IMR-90 (cell line): ENCODE measurements at places on chromosomes 7 and 10. TPM values are rescaled to one million over a fixed set of nuclear protein-coding genes. Genes with fewer than 3 reads are reported as not detected.
A peak's percentile ranks its signal among the peaks of the same experiment; 100 is the strongest.

Gene TAS2R3
- 0.28 and 0.72 TPM in 2 replicates for total RNA-seq

- H3K4me3 ChIP-seq, result no peak overlapping the region
- DNase-seq, result no peak
- peaks cover 7% of the 10 kb centered on the region for H3K27me3 ChIP-seq
- H3K27ac ChIP-seq, result no peak overlapping the region
- H3K4me1 ChIP-seq, result no peaks in the 10 kb centered on the region
- no peaks in the 10 kb centered on the region for H3K36me3 ChIP-seq
Observed at GRCh38 chr10:100104300-100104699, 22.6 kb upstream of the CPN1 start.

DNA sequence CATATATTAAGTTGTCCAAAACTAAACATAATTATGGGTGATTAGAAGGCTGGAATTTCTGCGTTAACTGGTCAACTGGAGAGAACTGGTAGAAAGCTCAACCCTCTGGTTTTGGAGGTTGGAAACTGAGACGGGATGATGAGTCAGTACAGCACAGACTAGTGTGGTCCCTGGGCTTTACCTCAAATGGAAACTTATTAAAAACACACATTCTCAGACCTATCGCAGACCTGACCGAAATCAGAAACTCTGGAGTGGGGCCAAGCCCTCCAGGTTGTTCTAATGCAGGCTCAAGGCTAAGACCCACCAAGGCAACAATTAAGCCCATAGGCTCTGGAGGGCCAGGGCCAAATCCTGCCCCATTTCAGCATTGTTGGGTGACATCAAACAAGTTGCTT, 136.9 kb downstream of the KCNMA1 start:
- DNase-seq, result peak; percentile 26
- peaks cover 36% of the 10 kb centered on the region for H3K4me1 ChIP-seq
- H3K27me3 ChIP-seq, result no peaks in the 10 kb centered on the region
- no peak overlapping the region for H3K4me3 ChIP-seq

DNA sequence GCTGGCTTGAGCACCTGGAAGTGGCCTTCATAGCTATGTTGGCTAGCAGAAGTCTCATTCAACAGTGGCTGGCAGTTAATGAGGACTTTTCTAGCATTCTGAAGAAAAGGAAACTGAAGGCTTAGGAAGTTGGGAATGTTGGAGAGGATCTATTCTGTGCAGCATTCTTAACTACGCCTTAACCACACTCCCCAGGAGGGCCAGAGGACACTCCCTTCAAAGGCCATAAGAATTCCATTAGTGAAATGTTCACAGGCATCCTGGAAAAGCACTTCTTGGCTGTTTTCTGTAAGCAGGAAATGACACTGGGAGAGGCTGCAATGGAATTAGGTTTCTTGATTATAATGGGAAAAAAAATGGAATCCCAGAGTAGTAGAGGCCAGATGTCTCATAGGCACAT, 188.9 kb downstream of the ARHGAP12 start:
- peaks cover 2% of the 10 kb centered on the region; the same call in 1 of the 2 replicates for H3K4me1 ChIP-seq
- H3K4me3 ChIP-seq, result no peak overlapping the region
- no peaks in the 10 kb centered on the region for H3K27me3 ChIP-seq
- no peaks in the 10 kb centered on the region for H3K36me3 ChIP-seq
- peak; percentile 52 for DNase-seq
- H3K27ac ChIP-seq, result no peak overlapping the region

GRCh38 chr7:110010359-110010758, 1080.6 kb upstream of the LRRN3 start:
- no peaks in the 10 kb centered on the region for H3K4me1 ChIP-seq
- H3K4me3 ChIP-seq, result no peak overlapping the region
- H3K27ac ChIP-seq, result no peak overlapping the region
